Heart left ventricle (tissue), 16 donors: ENCODE measurements at places on chromosomes 1 and 21. TPM values are rescaled to one million over a fixed set of nuclear protein-coding genes. Genes with fewer than 3 reads are reported as not detected.

DNA sequence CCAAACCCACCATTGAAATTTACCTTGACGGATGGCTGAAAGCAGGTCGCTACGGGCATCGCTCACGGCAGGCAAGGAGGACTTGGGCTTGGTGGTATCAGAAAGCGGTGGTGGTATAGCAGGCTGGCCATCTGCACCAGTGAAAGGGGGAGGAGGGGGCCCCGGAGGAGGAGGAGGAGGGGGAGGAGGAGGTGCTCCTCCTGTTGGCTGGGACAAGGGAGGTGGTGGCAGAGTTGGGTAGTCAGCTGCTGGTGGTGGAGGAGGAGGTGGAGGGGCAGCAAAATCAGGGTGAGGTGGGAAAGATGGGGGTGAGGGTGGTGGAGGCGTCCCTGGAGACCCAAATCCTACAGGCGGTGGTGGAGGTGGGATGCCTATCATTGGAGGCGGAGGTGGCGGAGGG, 17.2 kb downstream of the GPR3 start:
- DNase-seq, result no peak

GRCh38 chr1:230792691-230793462, 45.7 kb downstream of the CAPN9 start:
- no peak for DNase-seq

CORT gene
- 0.37 TPM for total RNA-seq

DNA sequence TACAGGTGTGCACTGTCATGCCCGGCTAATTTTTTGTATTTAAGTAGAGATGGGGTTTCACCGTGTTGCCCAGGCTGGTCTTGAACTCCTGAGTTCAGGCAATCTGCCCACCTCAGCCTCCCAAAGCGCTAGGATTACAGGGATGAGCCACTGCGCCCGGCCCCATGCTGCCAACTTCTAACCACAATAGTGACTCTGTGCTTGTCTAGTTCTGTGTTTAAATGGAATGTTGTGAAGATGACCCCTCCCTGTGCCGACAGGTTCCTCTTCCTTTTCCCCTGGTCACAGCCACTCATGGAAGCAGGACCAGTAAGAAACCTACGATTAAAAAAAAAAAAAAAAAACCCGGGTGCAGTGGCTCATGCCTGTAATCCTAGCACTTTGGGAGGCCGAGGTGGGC, 4.7 kb downstream of the MAP1LC3C start:
- no peak for DNase-seq

DNA sequence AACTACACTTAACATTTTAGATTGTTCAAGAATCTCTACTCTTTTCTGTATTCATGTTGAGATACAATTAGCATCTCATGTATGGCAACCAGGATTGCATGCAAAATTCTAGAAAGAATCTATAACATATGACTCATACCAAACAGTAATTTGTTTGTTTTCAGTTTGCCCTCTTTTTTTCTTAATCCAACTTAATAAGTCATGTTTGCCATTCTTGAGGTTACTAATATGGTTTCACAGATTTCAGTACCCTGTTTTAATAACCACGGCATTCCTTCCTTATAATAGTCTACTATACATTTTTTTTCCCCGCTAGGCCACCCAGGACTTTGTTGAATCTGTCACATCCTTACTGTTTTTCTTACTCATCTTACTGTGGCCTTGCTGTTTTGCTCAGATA, 140.8 kb downstream of the FMN2 start:
- no peak for DNase-seq

TSPAN1 gene
- total RNA-seq, result 0.75 TPM

- DNase-seq, result no peak
These were observed 5.1 kb upstream of the RUNX3 start for GRCh38 chr1:24935196-24935526.

- DNase-seq, result no peak
These were observed 557 bp downstream of the EMC1 start for GRCh38 chr1:19250629-19251304.

DNA sequence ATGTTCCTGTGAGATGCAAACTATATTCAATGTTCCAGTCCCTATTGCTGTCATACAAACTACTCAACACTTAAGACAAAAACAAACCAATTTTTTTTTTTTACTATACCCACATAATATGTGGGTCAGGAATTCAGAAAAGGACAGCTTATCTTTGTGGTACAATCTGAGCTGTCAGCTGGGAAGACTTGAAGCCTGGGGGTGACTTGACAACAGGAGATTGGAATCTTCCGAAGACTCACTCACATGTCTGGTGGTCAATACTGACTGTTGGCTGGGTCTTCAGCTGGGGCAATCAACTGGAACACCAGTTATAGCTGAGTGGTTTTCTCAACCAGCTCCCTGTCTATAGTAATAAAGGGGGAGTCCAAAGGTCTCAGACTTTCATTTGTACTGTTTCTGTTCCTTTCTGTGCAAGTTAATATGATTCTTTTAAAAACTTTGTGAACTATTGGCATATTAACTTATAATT, 81.7 kb upstream of the ATP1B1 start:
- DNase-seq, result no peak

IL19 gene
- total RNA-seq, result not detected

DNA sequence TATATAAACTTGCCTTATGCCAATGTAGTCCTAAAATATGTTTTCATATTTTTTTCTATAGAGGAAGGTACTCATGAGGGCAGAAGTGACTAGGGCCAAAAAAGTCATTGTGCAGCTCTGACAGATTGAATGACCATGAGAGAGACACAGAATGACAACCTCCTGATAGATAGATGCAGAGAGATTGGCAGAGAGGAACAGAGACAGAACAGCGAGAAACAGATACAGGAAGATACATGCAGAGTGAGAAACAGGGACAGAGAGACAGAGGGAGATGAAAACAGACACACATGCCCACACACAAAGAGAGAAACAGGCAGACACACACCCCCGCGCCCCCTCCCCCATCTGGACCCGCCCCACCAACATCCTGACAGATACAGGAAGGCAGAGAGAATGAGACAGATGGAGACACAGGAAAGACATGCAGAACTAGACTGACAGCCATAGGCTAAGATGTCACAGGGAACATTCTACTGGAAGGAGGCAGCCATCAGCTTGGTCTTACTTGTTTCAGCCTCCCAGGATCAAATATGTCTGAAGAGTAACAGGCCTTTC, 211.1 kb downstream of the ST6GALNAC3 start:
- DNase-seq, result no peak

DNA sequence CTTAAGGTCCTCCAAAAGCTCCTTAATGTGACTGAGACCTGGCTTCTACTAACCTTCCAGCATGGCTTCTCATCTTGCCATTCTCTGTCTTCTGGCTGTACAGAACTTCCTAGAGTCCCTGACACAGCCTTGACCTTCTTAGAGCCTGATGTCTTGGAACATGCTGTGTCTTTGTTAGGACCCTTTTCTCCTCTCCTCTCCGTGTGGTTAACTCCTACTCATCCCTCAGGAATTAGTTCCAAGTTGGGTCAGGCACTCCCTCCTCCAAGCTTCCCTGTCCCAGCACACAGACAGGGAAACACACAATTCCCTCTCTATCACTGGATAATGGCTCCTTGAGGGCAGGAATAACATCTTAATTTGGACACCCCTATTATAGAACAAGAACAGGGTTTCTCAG, 275.4 kb upstream of the USP24 start:
- no peak for DNase-seq

DNA sequence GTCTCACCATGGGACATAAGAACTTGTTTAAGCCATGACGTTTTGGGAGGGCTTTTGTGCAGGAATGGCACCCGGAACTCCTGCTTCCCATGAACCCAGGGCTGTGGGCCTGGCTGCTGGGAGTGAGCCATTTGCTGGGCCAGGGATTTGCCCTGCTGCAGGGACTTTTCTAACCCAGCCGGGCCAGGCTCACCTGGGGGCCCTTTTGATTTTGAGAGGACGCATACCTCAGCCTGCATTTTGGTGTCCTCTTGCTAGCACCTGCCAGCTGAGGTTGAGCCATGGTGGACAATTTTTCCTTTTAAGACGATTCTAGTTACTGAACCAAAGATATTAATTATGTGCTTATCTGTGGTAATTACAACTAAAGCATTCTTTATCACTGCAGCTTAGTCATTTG, 28.9 kb downstream of the GALNT2 start:
- no peak for DNase-seq

DNA sequence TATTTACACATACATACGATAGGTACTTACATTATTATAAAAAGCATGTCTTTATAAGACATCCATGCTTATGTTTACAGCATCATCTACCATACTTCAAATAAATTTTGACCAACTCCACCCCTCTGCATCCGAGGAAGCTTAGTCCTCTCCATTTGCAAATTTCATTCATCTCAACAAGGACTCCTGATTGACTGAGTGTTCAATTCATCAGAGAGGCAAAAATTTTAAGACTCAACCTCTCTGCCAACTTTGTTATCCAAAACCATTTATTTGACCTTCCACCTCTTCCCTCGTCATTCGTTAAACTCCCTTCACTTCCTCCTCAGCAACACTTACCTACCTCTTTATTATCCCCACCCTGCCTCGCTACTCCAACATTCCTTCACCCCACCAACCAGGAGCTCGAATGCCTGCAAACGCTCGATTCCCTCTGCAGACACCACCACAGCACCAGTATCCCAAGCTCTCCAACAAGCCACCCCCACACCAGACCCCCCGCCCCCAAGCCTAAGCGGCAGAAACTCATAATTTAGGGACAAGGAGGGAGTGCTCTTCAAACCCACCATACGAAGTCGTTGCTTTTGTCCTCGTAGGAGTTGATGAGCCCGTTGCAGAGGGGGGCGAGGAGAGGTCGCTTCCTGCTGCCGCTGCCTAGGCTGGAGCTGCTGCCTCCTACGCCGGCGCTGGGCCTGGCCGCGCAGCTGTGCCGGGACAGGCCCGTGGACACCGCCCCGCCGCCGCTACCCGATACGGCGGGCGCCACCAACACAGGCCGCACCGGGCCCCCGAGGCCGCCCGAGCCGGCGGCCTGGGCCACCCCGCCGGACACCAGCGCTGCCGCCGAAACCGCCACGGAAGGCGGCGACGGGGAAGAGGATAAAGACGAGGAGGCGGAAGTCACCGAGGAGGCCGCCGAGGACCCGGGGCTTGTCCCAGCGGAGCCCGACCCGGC, 803 bp downstream of the COP1 start:
- no peak for DNase-seq

NLRP3 gene
- total RNA-seq, result 1.2 TPM

ZNF593 gene
- total RNA-seq, result 23.4 TPM

GRCh38 chr1:202266061-202266765, 72.6 kb downstream of the LGR6 start:
- no peak for DNase-seq

GRCh38 chr1:55056632-55056992, 17.3 kb downstream of the PCSK9 start:
- DNase-seq, result no peak

DNA sequence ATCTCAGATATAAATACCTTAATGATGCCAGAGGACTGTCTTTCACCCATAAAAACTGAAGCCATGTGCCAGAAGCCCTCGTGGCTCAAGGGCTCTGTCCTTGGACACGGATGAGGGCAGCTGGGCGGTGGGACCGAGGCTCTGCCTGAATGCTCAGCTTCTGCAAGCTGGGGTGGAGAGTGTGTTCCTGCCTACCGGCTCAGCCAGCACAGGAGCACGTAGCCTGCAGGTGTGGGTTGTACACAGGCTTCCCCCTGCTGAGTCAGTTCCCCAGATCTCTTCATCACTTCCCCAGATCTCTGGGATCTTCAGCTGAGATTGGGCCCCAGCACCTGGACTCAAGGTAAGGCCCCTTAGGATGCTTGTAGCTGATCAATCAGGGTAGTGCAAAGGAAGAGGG, 15.4 kb downstream of the KCNJ15 start:
- no peak for DNase-seq

DNA sequence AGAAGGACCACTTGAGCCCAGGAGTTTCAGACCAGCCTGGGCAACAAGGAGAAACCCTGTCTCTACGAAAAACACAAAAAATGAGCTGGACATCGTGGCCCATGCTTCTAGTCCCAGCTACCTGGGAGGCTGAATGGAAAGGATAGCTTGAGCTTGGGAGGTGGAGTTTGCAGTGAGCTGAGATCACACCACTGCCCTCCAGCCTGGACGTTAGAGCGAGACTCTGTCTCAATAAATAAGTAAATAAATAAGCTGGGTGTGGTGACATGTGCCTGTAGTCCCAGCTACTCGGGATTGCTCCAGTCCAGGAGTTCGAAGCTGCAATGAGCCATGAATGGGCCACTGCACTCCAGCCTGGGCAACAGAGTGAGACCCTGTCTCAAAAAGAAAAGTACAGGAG, 3.6 kb downstream of the AKR1A1 start:
- DNase-seq, result no peak

FAM151A gene
- 0.52 TPM for total RNA-seq

- DNase-seq, result no peak
These were observed 7.0 kb downstream of the TMPRSS3 start for GRCh38 chr21:42388740-42389448.

DNA sequence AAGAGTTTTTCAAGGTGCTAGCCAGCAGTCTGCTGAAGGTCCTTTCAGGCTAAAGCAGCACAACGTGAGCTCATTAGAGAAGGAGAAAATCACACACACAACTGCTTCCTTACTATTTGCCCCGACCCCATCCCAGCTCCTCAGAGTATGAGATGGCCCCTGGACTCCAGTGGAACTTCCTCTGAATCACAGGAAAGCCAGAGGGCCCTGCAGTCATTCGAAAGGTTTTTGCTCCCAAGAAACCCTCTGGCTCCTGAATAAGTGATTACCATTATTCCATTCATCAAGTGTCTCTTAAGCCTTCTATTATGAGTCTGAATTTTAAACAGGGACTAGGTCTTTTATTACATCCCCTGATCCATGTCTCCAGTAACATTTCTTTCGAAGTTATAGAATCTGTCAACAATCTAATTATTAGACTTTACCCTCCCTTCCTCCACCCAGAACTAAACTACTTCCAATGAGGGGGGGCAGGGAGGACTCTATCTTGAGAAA, 14.6 kb downstream of the SIPA1L2 start:
- DNase-seq, result no peak

DNA sequence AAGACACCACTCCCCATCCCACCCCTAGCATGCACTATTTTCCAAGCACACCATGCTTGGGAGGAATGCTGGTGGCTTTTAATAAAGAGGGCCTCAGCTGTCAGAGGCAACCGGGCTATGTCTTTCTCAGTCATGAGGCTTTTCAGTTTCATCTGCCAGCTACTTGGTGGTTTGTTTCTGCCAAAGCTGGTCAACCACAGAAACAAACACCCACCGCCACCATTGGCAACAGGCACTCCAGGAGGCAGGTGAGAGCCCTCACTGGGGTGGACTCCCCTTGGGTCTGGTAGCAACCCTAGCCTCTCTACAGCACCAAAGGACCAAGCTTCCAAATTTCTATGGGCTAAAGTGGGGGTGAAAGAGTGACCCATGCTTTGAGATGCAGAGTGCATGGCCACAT, 54.3 kb upstream of the CD1D start:
- no peak for DNase-seq

HHIPL2 gene
- not detected for total RNA-seq

DNA sequence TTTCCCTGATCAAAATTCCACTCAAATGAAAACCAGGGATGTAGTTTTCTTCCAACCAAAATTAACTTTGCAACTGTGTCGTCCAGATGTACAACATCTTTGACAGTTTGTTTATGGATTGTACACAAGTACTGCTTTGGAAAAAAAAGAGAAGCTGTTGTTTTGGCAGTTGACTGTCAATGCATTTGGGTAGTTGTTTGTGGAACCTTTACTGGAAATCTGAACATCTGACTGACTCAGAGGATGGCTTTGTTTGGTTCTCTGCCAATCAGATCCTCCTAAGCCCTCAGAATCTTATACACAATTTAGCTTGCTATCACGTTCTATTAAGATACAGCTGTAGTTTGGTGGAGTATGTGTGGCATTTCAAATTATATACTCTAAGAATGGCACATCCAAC, 195.0 kb downstream of the KCNK2 start:
- DNase-seq, result no peak

CATSPERE gene
- total RNA-seq, result 0.16 TPM

- DNase-seq, result no peak
These were observed 324.9 kb downstream of the HHIPL2 start for GRCh38 chr1:222223010-222223409.
